ENCODE measurements at places on chromosomes 3 and 15. TPM values are rescaled to one million over a fixed set of nuclear protein-coding genes. Genes with fewer than 3 reads are reported as not detected.

The GCSAM gene
- total RNA-seq = 0.22 TPM

GRCh38 chr15:76200641-76201105 lies 110.6 kb downstream of the ETFA start:
- peak; percentile 38 for DNase-seq

- no peak for DNase-seq
Observed at GRCh38 chr3:116033516-116033915, 410.2 kb downstream of the GAP43 start.

DNA sequence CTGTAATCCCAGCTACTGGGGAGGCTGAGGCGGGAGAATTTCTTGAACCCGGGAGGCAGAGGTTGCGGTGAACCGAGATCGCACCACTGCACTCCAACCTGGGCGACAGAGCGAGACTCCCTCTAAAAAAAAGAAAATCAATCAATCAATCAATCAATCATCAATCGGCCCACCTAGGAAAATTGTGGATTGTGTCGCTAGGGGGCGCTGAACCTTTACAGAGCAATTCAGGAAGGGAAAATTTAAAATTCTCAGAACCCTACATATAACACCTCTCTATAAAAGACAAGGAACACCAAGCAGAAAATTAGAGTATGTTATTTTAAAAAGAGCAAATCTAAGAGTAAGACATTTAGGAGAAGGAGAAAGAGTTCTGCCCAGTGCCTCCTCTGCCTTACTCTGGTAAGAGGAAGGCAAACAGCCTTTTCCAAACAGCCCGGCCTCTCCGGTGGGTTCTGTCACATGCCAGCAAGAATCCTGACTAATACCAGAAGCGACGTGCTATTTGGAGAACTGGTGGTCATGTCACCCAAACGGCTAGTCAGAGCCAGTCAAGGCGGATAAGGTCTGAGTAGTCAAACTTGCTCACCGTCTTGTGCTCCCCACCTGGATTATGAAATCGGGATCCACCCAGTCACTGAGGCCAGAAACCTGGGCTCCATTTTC lies 22.3 kb upstream of the SMCO1 start:
- DNase-seq = peak; percentile 62

- no peak for DNase-seq
Observed at GRCh38 chr3:136792556-136793330, 26.2 kb upstream of the SLC35G2 start.

- DNase-seq = peak; percentile 86
Observed at GRCh38 chr3:30607032-30607833, 832 bp downstream of the TGFBR2 start.

DNA sequence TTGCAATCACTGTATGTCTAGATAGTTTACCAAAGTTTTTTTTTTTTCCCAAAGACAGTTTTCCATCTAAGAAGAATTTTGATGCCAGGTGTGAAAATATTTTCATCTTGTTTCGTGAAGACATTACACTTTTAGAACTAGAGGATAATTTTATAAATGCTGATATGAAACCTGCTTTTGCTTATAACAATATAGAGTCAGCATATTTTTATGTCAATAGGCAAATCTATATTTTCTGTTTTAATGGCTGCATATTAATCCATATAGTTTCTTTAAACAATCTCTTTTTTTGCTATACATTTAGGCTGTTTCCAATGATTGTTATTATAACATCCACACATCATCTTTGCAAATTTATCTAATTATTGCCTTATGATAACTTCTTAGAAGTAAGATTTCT lies 12.6 kb upstream of the INSYN1 start:
- no peak for DNase-seq

- DNase-seq = no peak
Observed at GRCh38 chr15:91576096-91576495, 277.4 kb upstream of the SLCO3A1 start.

GRCh38 chr3:146865175-146865755 lies 260.1 kb upstream of the PLSCR5 start:
- DNase-seq = no peak

GRCh38 chr3:126313580-126314304 lies 43.5 kb downstream of the KLF15 start:
- DNase-seq = no peak

GRCh38 chr3:4741404-4742307 lies 237.6 kb upstream of the BHLHE40 start:
- DNase-seq = peak; percentile 75

GRCh38 chr3:70392227-70392626 lies 79.8 kb upstream of the MDFIC2 start:
- DNase-seq = no peak

- DNase-seq = no peak
Observed at GRCh38 chr15:24772266-24772665, 96.7 kb downstream of the NPAP1 start.

DNA sequence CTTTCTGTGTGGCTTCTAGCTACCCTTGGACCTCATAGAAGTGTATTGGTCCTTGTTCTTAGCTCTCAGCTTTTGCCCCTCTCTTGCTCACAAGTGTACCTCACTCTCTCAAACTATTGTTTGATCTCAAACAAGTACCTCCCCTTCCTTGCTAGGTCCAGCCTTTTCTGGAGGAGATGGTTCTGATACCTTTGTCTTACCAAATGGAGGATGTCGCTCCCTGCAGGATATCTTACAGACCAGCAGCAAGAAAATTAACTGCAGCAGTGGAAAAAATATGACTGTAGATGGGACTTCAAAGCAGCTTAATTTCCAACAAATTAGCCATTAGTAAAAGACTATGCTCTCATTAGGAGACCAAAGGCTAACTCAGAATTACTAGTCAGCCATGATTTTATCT lies 388.1 kb upstream of the ROBO2 start:
- DNase-seq = no peak

GRCh38 chr3:186566772-186567071 lies 417 bp downstream of the TBCCD1 start:
- DNase-seq = no peak

The NAALADL2 gene
- total RNA-seq = 36.9 TPM

- DNase-seq = no peak
Observed at GRCh38 chr3:60337421-60337820, 913.8 kb downstream of the FHIT start.

The MOBP gene
- 3.8 TPM for total RNA-seq

The CYP19A1 gene
- 24.0 TPM for total RNA-seq

The CFAP161 gene
- total RNA-seq = not detected

The MED12L gene
- 4.8 TPM for total RNA-seq
